ENCODE measurements at places on chromosomes 7 and 10. TPM values are rescaled to one million over a fixed set of nuclear protein-coding genes. Genes with fewer than 3 reads are reported as not detected.

AKR1C2 gene
- 8.7 TPM for total RNA-seq

DNA sequence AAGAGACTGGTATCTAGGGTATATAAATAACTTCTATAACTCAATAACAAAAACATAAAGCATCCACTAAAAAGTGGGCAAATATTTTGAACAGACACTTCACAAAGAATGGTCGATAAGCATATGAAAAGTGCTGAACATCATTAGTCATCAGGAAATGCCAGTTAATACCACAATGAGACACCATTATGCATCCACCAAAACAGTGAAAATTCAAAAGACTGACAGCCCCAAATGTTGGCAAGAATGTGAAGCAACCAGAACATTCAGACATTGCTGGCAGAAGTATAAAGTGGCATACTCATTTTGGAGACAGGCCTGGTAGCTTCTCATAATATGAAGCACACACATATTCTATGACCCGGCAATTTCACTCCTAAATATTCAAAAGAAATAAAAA is 26.5 kb upstream of the GSAP start:
- no peaks in the 10 kb centered on the region for H3K27me3 ChIP-seq
- no peak overlapping the region for H3K27ac ChIP-seq
- no peaks in the 10 kb centered on the region for H3K36me3 ChIP-seq

DNA sequence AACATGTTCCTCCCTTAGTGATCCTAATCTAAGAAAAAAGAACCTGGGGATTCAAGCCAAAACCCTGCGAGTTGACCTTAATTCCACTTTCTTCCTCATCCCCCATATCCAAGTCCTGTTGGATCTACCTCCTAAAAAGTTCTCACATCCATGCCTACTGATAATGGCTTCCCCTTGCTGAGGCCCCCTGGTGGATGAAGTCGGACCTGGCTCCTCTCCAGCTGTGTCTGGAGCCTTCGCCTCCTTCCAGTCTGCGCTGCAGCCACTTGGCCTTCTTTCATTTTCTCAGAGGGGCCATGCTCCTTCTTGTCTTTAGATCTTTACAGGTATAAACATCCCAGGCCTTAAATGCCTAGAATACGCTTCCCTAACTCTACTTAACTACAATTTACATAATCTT is 8.1 kb downstream of the PDE1C start:
- H3K27me3 ChIP-seq: no peaks in the 10 kb centered on the region
- no peaks in the 10 kb centered on the region for H3K4me1 ChIP-seq
- peak; percentile 80 for DNase-seq
- H3K36me3 ChIP-seq: no peaks in the 10 kb centered on the region
- no peak overlapping the region for H3K4me3 ChIP-seq

RASSF4 gene
- 68.1 TPM for total RNA-seq

DNA sequence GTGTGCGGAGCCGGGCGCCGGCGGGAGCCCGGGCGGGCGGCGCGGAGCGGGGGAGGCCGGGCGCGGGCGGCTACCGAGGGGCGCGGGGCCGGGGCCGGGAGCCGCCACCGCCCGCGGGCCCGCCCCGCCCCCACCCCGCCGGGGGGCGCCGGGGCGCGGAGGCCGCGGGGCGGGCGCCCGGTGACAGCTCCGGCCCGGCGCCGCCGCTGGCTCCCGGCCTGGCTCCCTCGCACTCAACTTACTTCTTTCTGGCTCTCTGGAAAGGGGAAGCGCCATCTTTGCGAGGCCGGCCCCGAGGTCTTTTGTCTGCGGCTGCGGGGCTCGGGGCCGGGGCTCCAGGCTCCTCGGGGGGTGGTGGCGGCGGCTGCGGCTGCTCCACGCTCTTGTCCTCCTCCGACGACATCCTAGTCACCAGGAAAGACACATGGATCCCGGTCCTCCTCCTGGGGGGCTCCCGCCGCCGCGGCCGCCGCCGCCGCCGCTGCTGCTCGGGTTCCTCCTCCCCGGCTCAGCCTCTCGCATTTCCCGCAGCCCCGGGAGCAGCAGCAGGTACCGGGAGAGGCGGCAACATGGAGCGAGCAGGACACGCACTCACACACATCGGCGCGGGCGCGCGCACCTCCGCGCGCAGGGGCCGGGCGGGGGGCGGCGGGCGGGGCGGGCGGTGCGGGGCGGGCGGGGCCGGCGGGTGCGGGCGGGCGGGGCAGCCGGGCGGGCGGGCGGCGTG is at the start of gene KMT2C:
Gene KMT2C (minus strand): TSS at position 620 of the 727 bp plus-strand sequence. CDS start 217 bp downstream, at position 403.
- H3K4me3 ChIP-seq: peak within 1 kb of the TSS; percentile 96
- peak within 1 kb of the TSS; percentile 99 for H3K27ac ChIP-seq
- peaks cover 5% of the 10 kb centered on the region for H3K4me1 ChIP-seq
- H3K27me3 ChIP-seq: no peaks in the 10 kb centered on the region
- no peaks in the 10 kb centered on the region for H3K36me3 ChIP-seq

FAM13C gene
- total RNA-seq: 50.9 TPM

- no peak overlapping the region for H3K27ac ChIP-seq
- H3K4me1 ChIP-seq: no peaks in the 10 kb centered on the region
- DNase-seq: no peak
- H3K36me3 ChIP-seq: no peaks in the 10 kb centered on the region
- H3K4me3 ChIP-seq: no peak overlapping the region
Observed at GRCh38 chr7:142298627-142299026, 40.8 kb upstream of the PRSS58 start.

DNA sequence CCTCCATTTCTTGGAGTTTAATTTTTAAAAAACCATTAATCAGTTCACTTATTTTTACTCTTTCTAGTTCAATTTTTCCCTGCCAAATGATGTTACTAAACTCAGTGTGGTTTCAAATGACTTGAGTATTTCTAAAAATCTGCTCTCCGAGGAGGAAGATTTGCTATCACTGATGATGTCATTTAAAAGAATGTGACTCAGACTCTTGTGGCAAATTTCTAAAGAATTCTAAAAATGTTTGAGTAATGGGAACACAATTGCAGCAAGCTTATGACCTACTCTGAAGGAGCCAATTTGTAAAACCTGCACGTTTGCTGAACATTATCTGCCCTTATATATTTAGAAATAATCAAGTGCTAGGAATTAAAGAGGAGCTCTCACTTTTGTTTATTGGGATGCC is 88.6 kb downstream of the SPAG6 start:
- no peak overlapping the region for H3K27ac ChIP-seq
- no peaks in the 10 kb centered on the region for H3K36me3 ChIP-seq
- H3K4me3 ChIP-seq: no peak overlapping the region
- no peak for DNase-seq

CNPY1 gene
- total RNA-seq: 0.47 TPM

GRCh38 chr10:21497177-21497807 is 28.2 kb downstream of the SKIDA1 start:
- H3K4me1 ChIP-seq: no peaks in the 10 kb centered on the region
- DNase-seq: peak; percentile 95
- peak overlapping the region; percentile 71 for H3K4me3 ChIP-seq
- H3K27me3 ChIP-seq: no peaks in the 10 kb centered on the region
- no peaks in the 10 kb centered on the region for H3K36me3 ChIP-seq

DNA sequence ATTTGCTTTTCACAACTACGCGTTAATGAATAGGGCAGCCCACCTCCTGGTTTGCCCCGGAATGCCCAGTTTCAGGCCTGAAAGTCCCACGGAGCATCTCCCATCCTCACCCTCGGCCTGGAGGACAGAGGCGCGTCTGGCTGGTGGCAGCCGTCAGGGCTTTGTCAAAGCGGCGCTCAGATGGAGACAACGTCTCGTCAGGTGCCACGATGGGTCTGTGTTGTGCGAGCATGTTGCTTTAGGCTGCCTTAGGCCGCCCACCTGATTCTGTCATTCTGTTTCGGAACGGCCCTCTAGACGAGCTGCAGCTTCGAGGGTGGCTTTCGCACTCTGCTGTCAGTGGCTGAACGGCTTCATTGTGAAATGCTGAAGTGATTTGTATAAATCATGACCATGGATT is 39.4 kb upstream of the CFAP46 start:
- no peak for DNase-seq
- no peaks in the 10 kb centered on the region for H3K27me3 ChIP-seq
- no peak overlapping the region for H3K4me3 ChIP-seq
- no peak overlapping the region for H3K27ac ChIP-seq

DNA sequence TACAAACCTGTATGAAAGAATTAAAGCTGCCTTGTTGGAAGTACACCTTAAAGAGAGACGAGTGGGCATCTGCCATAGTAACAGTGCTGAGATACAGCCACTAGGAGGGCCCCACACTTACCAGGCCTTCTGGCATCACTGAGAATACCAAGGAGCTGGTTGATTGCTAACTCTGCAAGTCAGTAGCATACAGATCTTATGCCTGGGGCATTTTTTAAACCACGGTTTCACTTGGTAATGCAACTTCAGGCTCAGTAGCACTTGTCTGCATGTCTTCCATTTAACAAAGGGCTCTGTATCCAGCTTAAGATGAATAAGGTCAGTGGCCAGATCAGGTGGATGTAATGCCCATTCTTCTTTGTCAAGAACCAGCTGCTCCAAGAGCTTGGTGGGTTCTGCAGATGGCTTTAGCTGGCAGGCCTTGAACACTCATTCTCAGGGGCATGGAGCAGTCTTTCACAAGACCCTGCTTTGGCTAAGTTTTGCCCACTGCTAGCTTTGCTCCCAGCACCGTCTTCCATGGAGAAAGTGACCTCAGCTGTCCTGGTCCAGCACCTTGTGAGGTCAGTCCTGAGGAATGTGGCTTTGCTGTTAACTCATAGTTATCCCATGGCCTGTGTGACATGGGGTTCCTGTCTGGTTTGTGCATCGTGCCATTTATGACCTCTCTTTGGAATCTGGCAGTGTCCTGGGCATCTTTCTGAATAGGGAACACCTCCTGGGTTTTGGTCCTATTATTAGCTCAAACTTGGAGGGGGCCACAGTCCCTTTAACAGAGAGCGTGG is 68.1 kb downstream of the BMPER start:
- DNase-seq: no peak
- H3K36me3 ChIP-seq: no peaks in the 10 kb centered on the region
- peaks cover 4% of the 10 kb centered on the region for H3K4me1 ChIP-seq
- no peak overlapping the region for H3K27ac ChIP-seq
- H3K27me3 ChIP-seq: no peaks in the 10 kb centered on the region

DNA sequence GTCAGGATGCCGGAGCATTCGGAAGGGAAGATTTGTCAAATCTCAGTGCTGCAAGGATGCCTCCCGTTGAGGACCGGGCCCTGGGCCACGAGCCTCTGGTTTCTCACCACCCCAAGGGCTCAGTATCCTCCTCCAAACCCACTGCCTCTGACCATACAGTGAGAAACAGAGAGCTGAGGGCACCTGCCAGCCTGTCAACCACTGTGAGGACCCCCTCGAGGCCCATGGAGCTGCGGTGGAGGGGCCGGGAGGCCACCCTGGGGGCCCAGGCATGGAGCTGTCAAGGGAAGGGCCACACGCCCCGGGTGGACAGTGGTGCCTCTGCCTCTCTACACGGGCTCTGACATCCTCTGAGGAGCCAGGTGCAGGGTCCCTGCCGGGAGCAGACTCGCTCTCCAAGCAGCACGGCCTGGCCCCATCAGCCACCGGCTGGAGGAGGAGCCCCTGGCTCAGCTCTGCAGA is 248.0 kb upstream of the TCERG1L start:
- no peaks in the 10 kb centered on the region for H3K36me3 ChIP-seq
- H3K27ac ChIP-seq: no peak overlapping the region
- no peak overlapping the region for H3K4me3 ChIP-seq
- H3K27me3 ChIP-seq: no peaks in the 10 kb centered on the region
- H3K4me1 ChIP-seq: no peaks in the 10 kb centered on the region
- DNase-seq: no peak

DNA sequence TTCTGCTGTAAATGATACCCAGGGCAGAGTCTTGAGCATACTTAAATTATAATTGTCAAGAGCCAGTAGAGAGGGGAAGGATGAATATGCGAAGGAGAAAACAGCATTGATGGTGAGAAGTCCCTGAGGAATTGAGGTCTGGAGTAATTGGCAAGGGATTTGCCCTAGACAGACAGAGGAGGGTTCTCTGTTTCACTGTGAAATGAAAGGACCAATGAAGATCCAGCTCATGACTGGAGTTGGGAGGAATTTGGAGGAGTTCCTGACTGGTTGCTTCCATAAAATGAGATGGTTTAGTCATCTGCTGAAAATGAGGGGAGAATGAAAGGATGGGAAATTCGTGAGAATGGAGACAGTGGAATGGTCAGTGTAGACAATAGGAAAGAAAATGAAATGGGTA is 6.8 kb downstream of the PRPF18 start:
- H3K27me3 ChIP-seq: no peaks in the 10 kb centered on the region
- H3K4me1 ChIP-seq: no peaks in the 10 kb centered on the region
- H3K4me3 ChIP-seq: no peak overlapping the region
- no peak for DNase-seq

DNA sequence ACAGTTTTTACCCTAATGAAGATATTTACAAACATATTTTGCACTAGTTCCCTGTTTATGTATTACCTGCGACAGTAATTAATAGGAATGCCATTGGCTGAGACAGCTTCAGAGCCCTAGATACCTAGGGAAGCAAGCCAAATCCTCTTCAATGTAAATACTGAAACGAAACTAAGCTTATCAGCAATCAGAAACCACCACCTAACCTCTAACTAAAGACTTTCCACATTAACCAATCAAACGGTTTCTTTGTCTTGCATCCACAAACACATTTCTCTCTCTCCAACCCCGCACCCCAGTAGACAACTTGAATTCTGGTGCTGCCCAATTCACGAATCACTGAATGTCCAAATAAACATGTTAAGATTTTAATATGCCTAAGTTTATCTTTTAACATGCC is 474.4 kb upstream of the C7orf33 start:
- no peaks in the 10 kb centered on the region for H3K36me3 ChIP-seq
- no peak for DNase-seq
- H3K4me3 ChIP-seq: no peak overlapping the region
- H3K27me3 ChIP-seq: no peaks in the 10 kb centered on the region
- H3K27ac ChIP-seq: no peak overlapping the region

NUTM2E gene
- total RNA-seq: 0.12 TPM

DNA sequence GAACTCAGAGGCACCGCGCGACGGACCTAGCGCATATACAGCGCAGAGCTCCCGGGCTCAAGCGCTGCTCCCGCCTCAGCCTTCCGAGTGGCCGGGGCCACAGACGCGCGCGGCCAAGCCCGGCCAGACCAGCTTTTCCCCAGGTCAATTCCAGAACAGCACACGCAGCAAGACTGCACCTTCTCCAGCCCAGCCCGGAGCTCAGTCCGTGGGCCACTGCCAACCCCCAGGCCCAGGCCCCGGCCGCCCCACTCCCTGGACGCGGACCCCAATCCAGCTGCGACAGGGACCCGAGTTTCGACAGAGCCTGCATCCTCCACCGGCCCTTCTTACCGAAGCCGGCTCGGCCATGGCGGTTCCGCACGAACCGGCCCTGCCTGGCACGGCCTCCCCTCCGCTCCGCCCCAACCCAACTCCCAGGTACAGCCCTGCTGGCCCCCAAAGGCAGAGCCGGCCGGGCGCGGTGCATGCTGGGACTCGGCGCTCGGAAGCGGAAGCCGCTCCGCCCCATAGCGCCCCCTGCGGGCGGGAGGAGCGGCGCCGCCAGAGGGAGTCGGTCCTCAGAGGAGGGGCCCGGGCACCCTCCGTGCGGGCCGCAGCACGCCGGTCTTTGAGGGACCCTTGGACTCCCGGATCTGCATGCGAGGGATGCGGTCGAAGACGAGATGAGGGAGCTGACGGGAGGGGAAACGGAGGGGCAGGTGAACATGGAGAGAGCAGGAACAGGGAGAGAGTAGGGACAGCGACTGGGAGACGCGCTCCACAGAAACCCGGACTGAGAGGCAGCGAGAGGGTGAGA is at the start of gene ZNF425:
Gene ZNF425 (minus strand): TSS at position 462 of the 799 bp plus-strand sequence. CDS start 111 bp downstream, at position 351.
- H3K27me3 ChIP-seq: no peaks in the 10 kb centered on the region
- H3K36me3 ChIP-seq: no peaks in the 10 kb centered on the region
- DNase-seq: peak; percentile 89
- H3K4me3 ChIP-seq: peak within 1 kb of the TSS; percentile 79
- H3K4me1 ChIP-seq: peaks cover 10% of the 10 kb centered on the region

- H3K27ac ChIP-seq: no peak overlapping the region
- no peaks in the 10 kb centered on the region for H3K36me3 ChIP-seq
- H3K27me3 ChIP-seq: no peaks in the 10 kb centered on the region
- H3K4me3 ChIP-seq: no peak overlapping the region
- H3K4me1 ChIP-seq: no peaks in the 10 kb centered on the region
- DNase-seq: peak; percentile 23
Observed at GRCh38 chr10:89163265-89163995, 43.7 kb downstream of the CH25H start.
